KG1 (cell line): ENCODE measurements at places on chromosomes 5 and 9.

DNA sequence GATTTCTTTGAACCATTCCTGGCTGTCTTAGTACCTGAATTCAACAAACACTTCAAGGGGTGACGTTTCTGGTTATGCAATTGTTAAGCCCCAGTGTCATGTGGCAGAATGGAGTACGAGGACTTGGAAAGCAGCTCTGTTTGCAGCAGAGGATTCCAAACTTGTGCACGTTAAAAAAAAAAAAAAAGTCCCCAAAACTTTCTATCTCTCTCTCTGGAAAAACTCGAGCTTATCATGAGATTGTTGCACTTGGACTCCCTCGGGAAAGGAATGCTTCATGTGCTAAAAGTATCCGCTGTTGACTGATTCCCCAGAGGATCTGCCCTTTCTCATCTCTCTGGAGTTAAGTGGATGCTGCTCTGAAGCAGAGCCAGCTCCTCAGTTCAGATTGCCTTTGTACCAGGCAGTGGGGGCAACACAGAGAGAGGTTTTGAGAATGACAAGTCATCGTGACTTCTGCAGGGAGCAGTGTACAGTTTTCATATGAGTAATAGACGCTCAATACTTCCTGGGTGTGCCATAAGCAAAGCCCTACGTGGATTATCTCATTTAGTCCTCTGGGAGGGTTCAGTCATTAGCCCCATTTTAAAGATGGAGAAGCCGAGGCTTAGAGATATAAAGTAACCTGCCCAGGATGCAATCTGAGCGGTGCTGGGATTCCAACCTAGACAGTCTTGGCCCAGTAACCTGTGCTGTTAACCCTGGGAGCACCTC lies 28.1 kb downstream of the TMOD1 start:
- no peak for DNase-seq

GRCh38 chr5:172082180-172082579 lies 75.7 kb upstream of the FBXW11 start:
- no peak for DNase-seq

DNA sequence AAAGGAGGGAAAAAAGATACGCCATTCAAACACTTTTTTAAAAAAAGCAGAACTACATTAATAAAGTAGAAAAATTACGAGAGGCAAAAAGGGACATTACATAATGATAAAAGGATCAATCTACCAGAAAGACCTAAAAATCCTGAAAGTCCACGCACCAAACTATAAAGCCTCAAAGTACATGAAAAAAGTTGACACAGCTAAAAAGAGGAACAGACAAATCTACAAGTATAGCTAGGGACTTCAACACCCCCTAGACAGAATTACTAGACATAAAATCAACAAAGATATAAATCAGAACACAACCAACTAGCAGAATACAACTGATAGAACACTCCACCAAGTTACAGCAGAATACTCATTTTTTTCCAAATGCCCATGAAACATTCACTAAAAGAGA lies 11.1 kb downstream of the CAMSAP1 start:
- no peak for DNase-seq

DNA sequence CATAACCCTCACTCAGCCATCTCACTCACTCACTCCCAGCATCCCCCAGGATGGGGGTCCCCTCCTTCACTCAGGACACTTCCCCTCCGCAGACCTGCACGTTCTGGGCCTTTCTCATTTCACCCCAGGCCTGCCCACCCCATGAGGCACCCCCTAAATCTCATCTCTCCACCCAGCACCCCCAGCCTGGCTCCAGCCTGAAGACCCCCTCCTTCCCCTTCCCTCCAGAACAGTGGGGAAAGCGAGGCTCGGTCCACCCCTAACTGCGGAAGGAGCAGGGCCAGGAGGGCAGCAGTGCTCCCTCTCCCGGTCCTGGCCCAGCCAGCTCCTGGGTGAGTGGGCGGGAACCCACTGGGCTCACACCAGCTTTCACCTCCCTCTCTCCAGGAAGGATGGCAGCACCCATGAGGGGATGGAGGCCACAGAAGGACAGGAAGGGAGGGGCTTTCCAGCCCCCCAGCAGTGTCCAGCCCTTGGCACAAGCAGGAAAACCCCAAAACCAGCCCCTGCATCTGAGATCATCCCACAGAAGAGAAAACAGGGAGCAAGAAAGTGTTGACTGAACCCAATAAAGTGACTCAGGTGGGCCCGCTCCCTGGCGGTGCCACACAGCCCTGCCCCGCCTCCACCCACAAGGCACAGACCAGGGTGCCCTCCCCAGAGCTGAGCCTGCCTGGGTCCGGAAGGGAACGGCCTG lies 55.0 kb downstream of the LRSAM1 start:
- no peak for DNase-seq

DNA sequence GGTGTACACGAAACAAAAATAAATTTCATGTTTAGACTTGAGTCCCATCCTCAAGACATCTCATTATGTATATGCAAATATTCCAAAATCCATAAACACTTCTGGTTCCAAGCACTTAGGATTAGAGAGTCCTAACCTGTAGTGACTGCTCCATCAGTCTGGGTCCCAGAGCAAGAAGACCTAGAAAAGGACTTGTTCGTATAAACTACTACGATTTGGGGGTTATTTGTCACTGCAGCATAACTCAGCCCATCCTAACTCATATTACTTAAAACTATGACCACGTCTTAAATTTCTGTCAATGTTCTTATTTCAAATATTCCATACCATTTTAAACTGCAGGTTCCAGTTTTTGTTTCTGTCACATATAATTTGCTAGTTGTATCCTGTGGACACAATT lies 463.0 kb downstream of the AGTPBP1 start:
- no peak for DNase-seq

DNA sequence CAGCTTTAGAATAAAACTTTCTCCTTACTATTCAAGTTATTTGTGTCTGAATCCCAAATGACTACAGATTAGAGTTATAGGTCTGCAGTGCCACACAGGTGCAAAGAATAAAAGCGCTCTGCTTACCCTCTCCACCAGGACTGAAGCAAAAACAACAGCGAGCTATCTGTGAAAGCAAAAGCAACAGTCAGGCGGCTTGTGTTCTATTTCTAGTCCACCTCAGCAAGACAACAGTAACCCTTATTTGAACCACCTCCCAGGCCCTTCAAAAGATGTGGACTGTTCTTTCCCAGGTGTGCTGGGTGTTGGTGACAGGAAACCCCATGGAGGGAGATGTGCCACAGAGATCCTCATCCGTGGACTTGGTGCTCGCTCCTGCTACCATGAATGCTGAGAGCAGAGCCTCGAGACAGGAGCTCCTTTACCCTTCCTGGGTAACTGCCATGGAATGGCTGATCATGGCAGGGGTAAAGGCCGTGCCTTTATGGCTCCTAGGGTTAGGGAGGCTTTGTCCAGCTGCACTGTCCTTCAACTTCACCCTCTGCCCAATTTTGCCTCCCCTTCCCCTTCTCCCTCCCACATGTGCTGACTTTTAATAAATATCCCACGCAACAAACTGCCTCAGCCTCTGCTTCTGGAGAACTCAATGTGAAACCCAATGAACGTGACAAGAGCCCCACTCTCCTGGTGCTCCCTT lies 108.6 kb downstream of the SERINC5 start:
- DNase-seq, result no peak

DNA sequence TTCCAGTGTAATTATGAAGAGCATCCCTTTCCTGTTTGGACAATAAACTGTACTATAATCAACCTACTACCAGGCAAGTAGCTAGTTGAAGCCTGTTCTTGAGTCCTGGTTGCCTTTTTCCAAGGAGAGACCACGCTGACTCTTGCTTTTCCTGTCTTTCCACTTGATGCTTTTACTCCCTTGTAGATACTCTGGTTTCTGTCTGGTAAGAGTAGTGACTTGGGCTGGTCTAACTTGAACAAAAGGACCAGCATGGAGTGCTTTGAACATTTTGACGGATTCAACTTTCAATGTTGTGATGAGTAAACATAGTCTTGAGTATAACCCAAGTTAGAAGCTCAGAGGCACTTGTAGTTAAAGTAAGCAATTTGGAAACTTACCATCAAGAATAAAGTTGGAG lies 464.3 kb downstream of the GADD45G start:
- DNase-seq, result no peak

- no peak for DNase-seq
Observed at GRCh38 chr5:149747141-149747832, 17.2 kb downstream of the PPARGC1B start.

GRCh38 chr5:139004374-139005307 lies 129.5 kb upstream of the LRRTM2 start:
- no peak for DNase-seq

GRCh38 chr5:88276378-88276777 lies 7.7 kb upstream of the TMEM161B start:
- DNase-seq, result no peak

GRCh38 chr5:107112216-107112615 lies 558.5 kb downstream of the EFNA5 start:
- no peak for DNase-seq

GRCh38 chr5:66828046-66828547 lies 231.9 kb downstream of the MAST4 start:
- DNase-seq, result no peak

- DNase-seq, result no peak
Observed at GRCh38 chr9:74960561-74960960, 7.8 kb upstream of the C9orf40 start.

DNA sequence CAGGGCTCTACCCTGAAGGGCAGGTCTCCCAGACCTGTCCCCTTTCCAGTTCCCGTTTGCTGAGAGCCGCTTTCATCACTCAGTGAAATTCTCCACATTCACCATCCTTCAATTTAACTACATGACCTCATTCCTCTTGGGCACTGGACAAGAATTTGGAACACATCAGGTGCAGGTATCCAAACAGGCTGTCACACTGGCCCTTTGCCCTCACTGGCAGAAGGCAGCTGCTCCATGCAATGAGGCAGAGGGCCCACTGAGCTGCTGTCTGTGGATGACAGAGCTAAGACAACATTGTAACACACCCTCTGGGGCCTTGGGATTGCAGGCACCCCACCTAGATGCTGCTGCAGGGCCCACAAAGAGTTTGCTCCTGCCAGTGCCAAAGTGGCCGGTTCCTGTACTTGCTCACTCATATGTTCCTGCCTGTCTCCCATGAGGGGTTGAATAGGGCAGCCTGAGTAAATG lies 55.1 kb downstream of the ACTL7B start:
- no peak for DNase-seq

DNA sequence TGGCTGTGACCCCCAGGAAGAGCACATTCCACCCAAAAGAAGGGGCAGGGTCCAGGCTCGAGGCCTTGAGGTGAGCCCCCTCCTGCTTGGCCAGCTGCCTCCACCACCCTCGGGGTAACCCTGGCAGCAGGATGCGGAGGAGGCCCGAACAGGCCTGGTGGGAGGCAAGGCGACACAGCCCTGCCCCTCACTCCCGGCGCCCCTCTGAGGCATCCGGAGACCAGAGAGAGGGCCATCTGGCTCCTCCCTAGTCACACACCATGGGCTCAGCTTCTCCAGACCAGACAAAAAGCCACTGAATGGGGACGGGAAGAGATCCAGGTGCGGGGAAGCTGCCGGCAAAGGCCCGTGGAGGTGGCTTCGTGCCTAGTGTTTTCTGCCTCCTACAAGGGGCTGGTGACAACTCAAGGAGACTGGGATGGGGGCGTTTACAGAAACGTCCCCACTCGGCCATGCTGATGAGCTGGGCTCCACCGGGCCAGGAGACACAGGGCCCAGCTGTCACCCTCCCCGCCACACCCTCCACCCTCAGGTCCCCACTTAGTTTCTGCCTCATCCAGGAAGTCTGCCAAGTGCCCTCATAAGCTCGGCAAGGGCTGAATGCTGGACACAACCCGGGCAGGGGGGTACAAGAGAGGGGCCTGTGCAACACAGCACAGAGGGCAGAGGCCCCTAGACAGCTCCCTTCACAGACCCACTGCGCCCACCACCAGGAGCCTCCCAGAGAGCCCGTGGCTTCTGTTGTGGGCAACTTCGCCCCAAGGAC lies 41.9 kb downstream of the NACC2 start:
- no peak for DNase-seq

DNA sequence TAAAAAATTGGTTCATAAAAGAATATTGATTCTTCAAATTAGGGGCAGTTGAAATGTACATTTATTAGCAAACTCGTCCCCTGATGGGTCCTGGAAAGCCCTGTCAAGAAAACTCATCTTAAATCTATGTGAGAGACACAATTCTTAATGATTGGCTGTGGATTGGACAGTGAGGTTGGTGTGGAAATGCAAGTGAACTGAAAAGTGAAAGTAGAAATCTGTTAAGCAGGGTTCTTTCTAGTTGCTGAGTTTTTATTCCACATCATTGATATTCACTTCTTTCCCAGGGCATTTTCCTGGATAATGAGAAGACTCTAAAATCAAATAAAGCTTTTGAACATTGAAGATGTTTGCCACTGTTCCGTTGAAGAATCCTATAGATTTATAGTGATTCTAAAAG lies 292.4 kb downstream of the MAST4 start:
- DNase-seq, result no peak

DNA sequence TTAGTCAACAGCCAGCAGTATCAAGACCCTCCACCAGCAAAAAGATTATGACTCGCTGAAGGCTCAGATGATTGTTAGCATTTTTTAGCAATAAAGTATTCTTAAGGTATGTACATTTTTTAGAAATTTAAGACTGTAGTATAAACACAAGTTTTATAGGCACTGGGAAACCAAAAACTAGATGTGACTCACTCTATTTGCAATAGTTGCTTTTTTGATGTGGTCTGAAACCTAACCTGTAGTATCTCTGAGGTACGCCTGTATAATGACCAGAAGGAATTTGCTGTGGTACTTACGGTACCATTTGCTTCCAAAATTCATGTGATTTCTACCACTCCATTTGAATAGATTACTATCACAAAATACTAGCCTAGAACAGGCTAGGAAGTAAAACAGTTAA lies 60.8 kb downstream of the WDR41 start:
- no peak for DNase-seq

DNA sequence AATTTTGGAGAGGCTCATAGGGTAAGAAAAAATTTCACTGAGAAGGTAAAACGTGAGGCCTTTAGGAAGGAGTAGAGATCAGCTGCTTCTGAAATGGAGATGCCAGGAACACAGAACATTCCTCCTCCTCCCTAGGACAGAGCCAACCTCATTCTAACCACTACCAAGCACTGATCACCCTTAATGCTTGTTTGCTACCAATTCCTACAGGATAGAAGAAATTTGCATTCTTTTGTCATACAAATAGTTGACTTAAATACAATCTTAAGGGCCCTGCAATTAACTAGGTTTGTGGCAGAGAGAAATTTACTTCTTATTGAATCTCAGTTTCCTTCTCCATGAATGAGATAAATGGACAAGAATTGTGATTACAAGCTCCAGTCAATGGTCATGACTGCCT lies 780.2 kb upstream of the WWC1 start:
- DNase-seq, result no peak

DNA sequence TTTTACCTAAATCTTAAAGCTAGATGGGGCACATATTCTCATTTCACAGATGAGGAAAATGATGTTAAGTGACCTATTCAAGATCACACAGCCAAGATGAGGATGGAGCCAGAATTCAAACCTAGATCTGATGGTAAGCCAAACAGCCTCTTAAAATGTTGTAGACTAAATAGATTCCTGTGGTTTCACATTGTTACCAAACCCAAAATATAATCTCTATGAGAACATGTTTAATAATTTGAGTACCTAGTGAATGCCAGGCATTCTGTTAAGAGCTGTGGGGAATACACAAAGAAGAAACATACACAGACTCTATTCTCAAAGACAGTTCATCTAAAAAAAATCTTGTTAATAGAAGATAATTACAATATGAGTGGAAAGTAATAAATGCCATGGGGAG lies 25.2 kb downstream of the HOMER1 start:
- no peak for DNase-seq

GRCh38 chr9:109316207-109316640 lies 4.6 kb downstream of the EPB41L4B start:
- DNase-seq, result no peak
